ENCODE measurements at places on chromosomes 16 and 17.

GRCh38 chr17:20095336-20096080, 86.3 kb downstream of the SPECC1 start:
- no peak for DNase-seq

DNA sequence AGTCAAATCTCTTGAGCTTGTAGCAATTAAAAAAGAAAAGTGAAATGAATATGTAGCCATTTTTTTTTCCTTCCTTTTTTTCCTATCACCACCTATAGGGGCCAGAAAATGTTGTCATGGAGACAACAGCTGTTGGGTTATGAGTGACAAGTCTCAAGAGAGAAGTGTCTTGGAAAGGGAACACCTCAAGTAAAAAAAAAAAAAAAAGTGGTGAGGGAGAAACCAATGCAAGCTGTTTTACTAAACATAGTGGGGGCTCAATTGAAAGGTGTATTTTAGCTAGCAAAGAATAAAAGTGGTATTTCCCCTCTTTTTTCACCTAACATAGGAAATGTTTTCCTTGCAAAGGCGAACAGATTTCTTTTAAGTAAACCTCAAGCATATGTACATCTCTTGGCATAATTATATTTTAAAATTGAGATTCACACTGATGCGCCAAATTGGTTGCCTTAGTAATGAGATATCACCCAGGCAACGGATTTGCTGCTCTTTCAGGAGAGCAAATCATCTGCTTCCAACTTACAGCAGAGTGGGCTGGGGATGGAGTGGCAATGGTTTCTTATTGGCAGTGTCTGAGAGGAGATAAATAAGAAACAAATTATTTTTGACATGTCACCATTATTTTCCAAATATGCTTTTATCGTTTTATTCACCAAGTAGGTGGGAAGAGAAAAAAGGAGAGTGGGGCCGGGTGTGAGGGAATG, 183.6 kb downstream of the MYO1D start:
- no peak for DNase-seq

GRCh38 chr16:74560912-74561311, 46.0 kb downstream of the GLG1 start:
- no peak for DNase-seq

DNA sequence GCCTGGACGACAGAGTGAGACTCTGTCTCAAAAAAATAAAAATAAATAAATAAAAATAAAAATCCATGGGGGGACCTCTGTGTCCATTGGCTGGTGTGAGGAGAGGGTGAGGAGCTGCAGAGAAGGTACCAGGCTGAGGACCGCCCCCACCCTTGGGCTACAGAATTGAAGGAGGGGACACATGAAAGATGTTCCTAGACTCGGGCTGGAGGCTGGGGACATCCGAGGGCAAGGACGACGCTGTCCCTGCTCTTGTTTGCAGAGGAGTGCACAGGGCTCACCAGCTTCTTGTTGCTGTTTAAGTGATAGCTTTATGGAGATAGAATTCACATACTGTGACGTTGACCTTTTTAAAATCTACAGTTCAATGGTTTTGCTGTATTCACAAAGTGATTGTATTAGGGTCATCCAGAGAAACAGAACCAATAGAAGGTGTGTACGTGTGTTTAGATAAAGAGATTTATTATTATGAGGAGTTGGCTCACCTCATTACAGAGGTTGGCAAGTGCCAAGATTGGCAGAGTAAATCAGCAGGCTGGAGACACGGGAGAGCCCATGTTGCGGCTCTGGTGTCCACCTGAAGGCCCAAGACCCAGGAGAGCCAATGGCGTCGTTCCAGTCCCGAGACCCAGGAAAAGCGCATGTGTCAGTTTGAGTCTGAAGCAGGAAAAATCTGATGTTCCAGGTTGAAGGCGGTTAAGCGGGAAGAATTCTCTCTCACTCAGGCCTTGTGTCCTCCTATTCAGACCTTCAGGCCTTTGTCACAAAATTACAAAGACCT, 320.7 kb downstream of the SEC14L1 start:
- DNase-seq, result no peak

DNA sequence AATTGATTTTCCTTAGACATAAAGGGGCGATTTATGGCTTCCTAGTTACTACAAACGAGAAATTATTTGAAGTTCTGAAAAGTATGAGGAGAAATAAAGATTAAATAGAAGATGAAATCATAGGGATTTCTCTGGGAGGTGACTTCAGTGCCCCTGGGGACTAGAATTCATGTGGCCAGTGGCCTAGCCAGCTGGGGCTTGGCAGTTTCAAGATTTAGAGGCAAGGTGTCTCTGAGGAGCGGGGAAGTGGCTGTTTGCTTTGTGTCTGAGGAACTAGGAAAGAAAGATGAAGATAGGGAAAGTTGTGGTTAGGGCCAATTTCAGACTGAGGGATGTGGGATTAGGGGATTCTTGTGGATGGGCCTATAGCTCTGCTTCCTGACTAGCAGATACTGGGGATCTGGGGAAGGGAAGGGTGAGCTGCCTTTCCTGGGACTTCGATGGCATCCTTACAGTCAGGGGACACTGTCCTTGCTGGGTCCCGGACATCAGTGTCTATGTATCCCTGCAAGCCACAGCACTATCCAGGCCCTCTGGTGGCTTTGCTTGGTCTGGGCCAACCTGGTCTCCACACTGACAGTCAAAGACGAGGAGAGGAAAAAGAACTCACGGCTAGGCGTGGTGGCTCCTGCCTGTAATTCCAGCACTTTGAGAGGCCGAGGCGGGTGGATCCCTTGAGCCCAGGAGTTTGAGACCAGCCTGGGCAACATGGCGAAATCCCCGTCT, 22.4 kb upstream of the MEOX1 start:
- DNase-seq, result no peak

DNA sequence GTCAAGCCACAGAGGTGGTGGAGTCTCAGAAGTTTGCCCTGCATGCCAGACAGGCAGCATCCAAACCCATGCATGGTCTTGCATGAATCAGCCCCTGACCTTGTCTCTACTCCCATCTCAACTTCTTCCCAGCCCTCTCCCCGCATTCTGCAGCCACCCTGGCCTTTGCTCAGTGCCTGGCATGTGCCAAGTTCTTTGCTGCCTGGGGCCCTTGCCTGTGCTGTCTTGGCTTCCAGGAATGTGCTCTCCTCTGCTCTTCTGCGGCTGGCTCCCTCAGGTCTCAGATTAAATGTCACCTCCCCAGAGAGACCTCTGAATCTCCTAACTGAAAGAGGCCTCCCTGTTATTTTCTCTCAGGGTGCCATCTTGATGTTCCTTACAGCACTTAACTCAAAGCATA, 17.6 kb downstream of the DRC3 start:
- no peak for DNase-seq

DNA sequence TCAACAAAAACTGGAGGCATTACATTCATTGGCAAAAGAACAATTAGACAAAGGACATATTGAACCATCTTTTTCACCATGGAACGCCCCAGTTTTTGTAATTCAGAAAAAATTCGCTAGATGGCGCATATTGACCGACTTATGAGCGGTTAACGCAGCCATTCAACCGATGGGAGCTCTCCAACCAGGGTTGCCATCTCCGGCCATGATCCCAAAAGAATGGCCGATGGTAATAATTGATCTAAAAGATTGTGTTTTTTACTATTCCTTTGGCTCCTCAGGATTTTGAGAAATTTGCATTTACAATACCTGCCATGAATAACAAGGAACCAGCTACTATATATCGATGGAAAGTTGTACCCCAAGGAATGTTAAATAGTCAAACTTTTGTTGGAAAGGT, 21.4 kb downstream of the ALOX15B start:
- no peak for DNase-seq

Data from vagina (tissue), 2 donors.